ENCODE measurements at places on chromosomes 5 and 9.

DNA sequence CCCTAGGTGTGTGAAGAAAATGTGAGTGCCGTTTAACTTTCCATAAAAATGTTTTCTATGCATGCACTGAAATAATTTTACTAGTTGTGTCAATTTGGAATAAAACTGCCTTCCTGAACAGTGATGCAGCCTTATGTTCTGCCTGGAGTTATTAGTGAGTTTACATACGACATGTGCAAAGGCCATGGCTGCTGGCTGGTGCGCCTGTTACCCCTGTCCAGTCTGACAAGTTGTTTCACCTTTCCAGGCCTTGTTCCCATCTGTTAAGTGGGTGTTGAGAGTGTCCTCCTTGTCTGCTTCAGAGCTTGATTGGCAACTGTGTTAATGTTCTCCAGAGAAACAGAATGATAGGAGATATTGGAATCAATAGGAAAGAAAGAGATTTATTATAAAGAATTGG is 60.6 kb downstream of the TJP2 start:
- DNase-seq, result no peak

DNA sequence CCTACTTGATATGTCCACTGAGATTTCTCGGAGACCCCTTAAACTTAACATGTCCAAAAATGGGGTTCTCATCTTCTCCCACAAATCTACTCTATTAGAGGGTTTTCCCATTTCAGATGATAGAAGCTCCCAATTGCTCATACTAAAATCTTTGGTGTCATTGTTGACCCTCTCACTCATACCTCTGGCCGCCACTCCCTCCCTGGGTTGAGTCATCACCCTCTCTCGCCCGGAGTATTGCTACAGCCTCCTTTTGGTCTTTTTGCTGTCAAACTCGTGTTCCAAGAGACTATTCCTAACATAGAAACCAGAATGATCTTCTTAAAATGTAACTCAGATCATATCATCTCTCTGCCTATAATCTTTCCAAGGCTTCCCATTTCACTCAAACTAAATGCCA is 91.0 kb upstream of the GNAQ start:
- no peak for DNase-seq

- peak; percentile 30 for DNase-seq
These were observed 68.8 kb downstream of the ELL2 start for GRCh38 chr5:95892784-95893354.

- no peak for DNase-seq
These were observed 55.2 kb upstream of the SHISAL2B start for GRCh38 chr5:64634997-64635686.

DNA sequence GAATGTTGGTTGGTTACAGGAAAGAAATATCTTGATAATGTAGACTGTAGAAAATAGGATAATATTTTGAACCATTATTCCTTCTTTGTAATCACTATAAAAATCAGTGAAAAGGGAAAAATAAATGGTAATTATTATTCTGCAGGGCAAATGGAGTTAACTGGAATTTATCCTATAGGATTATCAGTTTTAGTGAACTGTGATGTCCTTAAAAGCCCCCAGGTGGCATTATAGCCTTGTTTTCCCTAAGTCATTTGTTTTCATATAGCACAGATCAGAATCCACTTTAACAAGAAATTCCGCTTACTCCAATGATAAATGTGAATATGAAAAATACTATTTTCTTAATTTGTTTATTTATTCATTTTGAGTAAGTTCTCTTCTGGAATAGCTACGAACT is 26.2 kb upstream of the WDR41 start:
- no peak for DNase-seq

DNA sequence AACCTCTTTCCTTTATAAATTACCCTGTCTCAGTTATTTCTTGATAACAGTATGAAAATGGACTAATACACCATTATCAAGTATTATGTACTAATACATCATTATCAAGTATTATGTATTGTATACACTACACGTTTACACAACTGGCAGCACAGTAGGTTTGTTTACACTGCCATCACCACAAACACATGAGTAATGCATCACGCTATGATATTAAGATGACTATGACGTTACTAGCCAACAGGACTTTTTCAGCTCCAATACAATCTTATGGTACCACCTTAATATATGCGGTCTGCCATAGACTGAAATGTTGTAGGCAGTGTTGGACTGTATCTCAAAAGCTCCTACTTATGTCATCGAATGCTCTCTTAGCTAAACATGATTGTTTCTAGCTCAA is 28.2 kb downstream of the PRELID2 start:
- DNase-seq, result no peak

DNA sequence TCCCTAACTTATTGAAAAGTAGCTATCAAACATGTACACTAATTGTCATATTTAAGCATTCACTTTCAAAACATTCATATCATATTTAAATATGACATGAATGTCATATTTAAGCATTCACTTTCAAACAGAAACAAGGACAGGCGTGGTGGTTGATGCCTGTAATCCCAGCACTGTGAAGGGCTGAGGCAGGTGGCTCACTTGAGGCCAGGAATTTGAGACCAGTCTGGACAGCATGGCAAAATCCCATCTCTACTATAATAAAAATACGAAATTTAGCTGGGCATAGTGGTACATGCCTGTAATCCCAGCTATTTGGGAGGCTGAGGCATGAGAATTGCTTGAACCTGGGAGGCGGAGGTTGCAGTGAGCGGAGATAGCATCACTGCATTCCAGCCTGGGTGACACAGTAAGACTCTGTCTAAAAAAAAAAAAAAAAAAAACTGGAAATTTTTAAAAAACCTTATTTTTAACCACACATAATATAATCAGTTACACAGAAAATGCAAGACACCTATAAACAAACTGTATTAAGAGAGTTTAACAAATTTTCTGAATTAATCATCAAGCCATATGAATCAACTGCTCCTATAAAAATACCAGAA is 88.1 kb downstream of the LPAR1 start:
- no peak for DNase-seq

GRCh38 chr9:128149001-128149701 is at the start of gene LCN2:
Gene LCN2, plus strand, starts transcription at chr9:128149453. Its CDS starts 73 bp downstream, at chr9:128149526.
- no peak for DNase-seq

- DNase-seq, result no peak
These were observed 112.6 kb downstream of the CACNA1B start for GRCh38 chr9:137989999-137990715.

DNA sequence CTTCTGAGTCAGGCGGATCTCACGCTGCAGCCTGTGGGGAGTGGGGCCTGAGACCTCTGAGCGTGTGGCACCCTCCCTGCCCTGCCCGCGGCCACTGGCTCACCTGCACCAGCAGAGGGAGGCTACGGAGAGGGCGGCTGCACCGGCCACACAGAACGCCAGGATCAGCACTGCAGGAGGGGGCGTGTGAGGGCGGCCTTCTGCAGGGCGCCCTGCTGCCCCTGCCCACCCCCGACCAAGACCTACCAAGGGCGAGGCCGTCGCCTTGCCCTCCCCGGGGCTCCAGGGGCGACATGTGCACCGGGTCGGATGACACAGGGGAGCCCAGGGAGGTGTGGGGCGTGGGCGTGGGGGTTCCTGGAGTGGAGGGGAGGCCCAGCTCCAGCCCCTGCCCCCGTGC is 5.4 kb downstream of the NPDC1 start:
- no peak for DNase-seq

GRCh38 chr5:98638701-98639100 is 134.8 kb upstream of the RGMB start:
- no peak for DNase-seq

GRCh38 chr5:156836846-156837245 is 13.2 kb upstream of the PPP1R2B start:
- no peak for DNase-seq

GRCh38 chr9:107373809-107374208 is 90.7 kb downstream of the RAD23B start:
- DNase-seq, result no peak

Data from activated naive CD8-positive, alpha-beta T cell treated with anti-CD3 and anti-CD28 coated beads, Interleukin-2, amount 50 U/mL, for 24 hours (primary cell).